Mammary epithelial cell (primary cell): ENCODE measurements at places on chromosomes 11 and 22. TPM values are rescaled to one million over a fixed set of nuclear protein-coding genes. Genes with fewer than 3 reads are reported as not detected.
A peak's percentile ranks its signal among the peaks of the same experiment; 100 is the strongest.

- DNase-seq, result no peak
Observed at GRCh38 chr22:46972901-46973831, 210.7 kb downstream of the TBC1D22A start.

DNA sequence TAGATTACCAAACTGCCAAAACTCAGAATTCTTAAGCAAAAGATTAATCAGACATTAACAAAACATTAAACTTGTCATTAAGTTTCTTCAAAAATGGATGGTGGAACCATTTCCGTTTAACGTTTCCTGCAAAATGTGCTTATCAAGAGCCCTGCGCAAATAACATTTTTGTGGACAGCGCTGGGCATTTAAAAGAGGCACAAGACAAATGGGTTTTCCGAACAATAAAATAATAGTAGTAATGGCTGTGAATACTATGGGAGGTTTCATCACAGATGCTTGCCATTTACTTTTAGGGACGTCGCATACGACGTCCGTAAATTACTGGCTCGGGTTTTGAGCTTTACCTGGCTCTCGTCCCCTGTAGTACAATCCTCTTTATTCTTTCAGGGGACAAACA lies 1.1 kb downstream of the NPAT start:
- DNase-seq, result peak; percentile 14

The HORMAD2 gene
- not detected for polyA plus RNA-seq

DNA sequence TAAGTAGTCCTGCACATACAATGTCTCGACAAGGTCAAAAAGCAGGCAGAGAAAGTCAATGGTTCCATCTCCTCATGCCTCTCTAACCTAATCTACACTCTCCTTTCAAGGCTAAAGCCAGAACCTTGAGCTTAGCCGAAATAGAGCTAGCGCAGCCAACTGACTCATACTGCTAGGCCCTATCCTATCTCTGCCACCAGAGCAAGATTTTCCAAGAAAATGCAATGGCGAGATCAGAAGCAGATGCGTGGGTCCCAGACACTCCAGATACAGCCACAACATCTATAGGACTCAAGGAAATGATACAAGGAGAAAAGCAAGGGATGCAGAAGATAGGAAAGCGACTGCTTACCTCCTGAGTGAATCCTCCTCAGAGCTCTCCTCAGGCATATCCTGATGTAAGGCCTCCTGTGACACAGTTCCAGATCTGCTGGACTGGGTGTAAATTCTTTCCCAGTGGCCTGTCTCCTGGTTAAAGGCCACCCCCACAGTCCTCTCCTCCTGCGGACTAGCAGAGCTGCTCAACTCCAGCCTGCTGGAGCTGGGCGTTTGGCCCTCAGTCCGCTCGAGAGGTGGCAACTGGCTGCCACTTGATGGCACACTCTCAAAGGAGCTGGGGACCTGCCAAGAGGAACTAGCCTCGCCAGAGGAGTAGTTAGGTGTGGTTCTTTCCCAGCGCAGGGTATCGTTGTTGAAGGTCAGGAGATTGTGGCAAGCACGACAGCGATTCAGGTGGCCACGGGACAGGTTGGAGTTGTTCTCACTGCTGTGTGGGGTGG lies 52.0 kb downstream of the AMBRA1 start:
- DNase-seq, result no peak

GRCh38 chr22:18985780-18986179 lies 49.7 kb upstream of the PRODH start:
- DNase-seq, result no peak

- DNase-seq, result no peak
Observed at GRCh38 chr22:49735411-49735900, 92.2 kb downstream of the BRD1 start.

The LRRC74B gene
- not detected for polyA plus RNA-seq

GRCh38 chr22:21779444-21779843 lies 43.9 kb upstream of the YPEL1 start:
- DNase-seq, result no peak

DNA sequence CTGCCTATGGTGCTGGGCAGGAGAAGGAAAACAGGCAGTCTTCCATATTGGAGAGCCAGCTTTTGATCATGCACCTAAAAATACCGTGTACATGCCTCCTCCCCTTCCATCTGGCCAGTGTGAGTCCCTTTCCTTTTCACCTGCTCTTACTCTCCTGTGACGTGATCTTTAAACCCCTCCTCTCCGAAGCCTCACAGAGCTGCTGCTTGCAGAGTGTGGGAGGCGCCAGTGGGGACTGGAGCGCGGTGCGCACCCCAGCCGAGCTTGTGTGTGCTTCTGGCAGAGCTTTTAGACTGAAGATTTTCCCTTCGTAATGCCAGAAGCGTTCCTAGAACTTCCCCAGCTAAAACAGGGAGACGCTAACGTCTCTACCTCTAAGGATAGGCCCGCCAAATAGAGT lies 29.8 kb downstream of the MUC6 start:
- DNase-seq, result no peak

The KRTAP5-9 gene
- polyA plus RNA-seq, result 0.06 TPM

GRCh38 chr22:36797374-36797773 lies 19.5 kb downstream of the PVALB start:
- no peak for DNase-seq

DNA sequence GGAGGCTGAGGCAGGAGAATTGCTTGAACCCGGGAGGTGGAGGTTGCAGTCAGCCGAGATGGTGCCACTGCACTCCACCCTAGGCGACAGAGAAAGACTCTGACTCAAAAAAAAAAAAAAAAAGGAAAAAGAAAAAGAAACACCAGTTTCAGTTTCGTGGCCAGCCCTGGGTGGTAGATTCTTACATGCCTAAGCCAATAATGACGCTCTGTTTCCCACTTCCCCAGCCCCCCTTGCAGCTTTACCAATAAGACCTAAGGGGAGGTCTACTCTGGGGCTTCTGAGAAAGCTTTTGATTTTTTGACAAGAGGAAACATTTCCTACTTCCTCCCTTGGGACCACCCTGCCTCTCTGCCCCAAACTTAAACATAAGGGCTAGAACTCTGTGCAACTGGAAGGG lies 30.0 kb upstream of the PTPRJ start:
- no peak for DNase-seq

- DNase-seq, result peak; percentile 68
Observed at GRCh38 chr11:100929377-100929776, 200.2 kb downstream of the PGR start.

GRCh38 chr11:130727157-130728119 lies 188.8 kb downstream of the SNX19 start:
- DNase-seq, result no peak

The OTOG gene
- not detected for polyA plus RNA-seq

DNA sequence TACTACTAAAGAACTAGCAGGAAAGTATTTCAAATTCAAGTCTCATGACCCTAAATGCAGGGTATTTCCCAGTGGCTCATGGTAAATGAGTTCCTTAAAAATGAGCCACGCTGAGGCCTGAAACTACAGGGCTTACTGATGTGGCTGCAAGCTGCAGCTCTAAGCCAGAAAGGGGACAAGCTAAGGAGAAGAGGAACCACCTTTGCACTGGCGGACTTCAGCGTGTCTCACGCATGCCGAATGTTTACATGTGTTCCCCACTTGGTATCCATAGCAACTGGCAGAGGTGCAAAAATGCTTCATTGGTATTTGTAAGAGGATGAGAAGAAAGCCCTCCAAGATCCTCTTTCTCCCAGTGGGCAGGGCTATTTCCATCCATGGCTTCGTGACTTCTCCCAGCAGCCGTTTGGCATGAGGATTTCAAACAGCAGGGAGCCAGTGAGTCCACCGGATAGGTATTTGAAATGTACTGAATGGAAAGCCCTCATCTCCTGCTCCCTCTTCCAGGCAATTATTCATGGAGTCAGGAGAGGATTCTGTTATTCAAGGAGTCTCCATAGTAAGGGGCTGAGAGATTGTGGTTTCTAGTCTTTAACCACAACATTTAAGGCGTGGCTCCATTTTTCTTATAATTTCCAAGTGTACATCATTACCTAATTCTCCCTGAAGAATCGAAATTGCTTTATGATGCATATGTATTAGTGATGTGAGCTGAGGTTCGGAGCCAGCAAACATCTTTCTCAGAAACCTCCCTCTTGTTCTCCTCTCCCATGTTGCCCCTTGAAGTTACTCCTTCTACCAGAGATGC lies 55.3 kb upstream of the CD44 start:
- peak; percentile 91 for DNase-seq

The DTX4 gene
- 2.1 TPM for polyA plus RNA-seq

GRCh38 chr11:15967966-15968365 lies 388.4 kb downstream of the SOX6 start:
- peak; percentile 60 for DNase-seq

DNA sequence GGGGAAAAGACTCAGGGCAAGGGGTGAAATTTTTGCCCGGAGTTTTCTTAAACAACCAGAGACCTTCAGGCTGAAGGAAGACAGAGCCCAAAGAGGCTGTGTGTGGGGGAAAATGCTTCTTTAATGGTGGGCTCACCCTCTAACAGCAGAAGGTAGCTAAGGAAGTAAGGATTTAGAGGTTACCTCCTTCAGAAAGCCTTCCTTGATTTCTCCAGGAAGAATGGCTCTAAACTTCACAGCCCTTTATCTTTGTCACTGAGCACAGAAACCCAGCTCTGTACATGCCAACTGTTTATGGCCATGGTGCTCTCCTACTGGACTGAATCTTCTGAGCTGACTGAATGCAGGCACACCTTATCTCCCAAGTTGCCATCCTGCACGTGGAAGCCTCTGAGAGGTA lies 196.0 kb downstream of the TENM4 start:
- DNase-seq, result no peak

DNA sequence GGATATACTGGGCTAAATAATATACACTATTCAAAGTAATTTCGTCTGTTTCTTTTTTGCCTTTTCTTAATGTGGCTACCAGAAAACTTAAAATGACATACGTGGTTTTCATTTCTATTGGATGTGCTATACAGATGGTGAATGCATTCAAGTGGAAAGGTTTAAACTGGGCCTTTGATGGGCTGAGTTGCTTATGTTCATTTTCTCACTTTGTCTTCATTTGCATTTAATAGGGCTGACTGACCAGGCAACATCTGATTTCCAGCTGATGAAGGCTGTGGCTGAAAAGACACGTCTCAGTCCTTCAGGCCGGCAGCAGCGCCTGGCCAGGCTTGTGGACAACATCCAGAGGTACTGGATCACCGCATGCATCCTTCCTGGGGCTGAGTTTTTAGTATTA lies 27.9 kb downstream of the PIWIL4 start:
- no peak for DNase-seq

The ASCL2 gene
- 0.05 TPM for polyA plus RNA-seq

DNA sequence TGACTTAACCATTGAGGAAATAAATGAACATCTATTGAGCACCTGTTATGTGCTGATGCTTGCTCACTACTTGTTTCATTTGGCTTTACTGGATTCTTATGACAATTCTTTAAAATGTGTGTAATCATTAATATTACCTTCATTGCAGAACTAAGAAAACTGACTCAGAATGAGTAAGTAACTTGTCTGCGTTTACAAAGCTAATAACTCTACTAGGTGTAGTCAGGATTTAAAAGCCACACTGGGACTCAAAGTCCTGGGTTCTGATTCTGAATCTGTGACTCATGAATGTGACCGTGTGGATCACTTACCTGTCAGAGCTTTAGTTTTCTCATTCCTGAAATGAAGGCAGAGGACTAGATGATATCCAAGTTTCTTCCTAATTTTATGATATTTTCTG lies 23.4 kb upstream of the KIRREL3 start:
- peak; percentile 52 for DNase-seq

GRCh38 chr11:70103256-70103975 lies 25.3 kb downstream of the ANO1 start:
- DNase-seq, result no peak
